ENCODE measurements at places on chromosomes 4 and X.

- no peak for DNase-seq
These were observed 13.7 kb downstream of the ZBTB33 start for GRCh38 chrX:120264341-120264740.

DNA sequence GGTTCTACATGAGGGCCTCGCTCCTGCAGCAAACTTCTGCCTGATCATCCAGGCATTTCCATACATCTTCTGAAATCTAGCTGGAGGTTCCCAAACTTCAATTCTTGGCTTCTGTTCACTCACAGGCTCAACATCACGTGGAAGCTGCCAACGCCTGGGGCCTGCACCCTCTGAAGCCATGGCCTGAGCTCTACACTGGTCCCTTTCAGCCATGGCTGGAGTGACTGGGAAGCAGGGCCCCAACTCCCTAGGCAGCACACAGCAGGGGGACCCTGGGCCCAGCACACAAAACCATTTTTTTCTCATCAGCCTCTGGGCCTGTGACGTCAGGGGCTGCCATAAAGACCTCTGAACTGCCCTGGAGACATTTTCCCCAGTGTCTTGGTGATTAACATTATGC is 542.7 kb downstream of the TLL1 start:
- DNase-seq = no peak

GRCh38 chr4:165464813-165465381 is 86.1 kb downstream of the CPE start:
- peak; percentile 35 for DNase-seq

DNA sequence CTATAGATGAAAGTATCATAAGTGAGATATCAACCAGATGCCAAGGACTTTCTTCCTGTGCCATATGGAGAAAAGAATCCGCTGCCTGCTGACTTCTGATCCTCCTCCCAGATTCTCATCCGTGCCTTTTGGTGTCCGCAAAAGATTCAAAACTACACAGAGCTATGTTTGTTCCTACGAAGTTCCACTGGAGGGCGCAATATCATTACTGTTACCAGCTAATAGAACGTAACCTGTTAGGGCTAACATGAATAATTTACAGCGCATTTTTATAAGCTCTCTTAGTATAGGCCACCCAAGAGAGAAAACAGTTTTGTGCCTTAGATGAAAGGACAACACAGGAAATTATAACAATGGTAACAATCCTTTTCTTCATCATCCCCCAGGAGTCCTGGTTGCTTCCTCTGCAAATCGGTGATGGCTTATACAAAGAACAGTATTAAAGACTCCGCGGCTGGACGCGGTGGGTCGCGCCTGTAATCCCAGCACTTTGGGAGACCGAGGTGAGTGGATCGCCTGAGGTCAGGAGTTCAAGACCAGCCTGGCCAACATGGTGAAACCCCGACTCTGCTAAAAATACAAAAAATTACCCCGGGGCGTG is 22.8 kb upstream of the CENPVL3 start:
- peak; percentile 44 for DNase-seq

DNA sequence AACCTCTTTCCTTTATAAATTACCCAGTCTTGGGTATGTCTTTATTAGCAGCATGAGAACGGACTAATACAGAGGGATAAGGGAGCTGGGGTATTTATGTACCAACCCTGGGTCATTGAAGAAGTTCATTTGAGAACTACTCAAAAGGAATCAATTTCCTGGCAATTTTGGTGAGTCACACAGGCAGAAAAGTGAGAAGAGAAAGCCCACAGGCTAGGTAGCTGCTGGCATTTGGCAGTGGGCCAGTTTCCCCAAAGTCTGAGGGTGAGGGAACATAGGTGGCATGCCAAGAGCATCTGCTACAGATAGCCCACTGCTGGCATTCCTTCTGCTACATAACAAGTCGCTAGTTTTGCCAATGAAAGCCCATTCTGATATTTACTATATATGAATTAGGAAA is 411.2 kb downstream of the MID1IP1 start:
- no peak for DNase-seq

GRCh38 chr4:36178484-36178883 is 65.8 kb downstream of the ARAP2 start:
- DNase-seq = no peak

- DNase-seq = no peak
These were observed 328.6 kb upstream of the F9 start for GRCh38 chrX:139201924-139202323.

DNA sequence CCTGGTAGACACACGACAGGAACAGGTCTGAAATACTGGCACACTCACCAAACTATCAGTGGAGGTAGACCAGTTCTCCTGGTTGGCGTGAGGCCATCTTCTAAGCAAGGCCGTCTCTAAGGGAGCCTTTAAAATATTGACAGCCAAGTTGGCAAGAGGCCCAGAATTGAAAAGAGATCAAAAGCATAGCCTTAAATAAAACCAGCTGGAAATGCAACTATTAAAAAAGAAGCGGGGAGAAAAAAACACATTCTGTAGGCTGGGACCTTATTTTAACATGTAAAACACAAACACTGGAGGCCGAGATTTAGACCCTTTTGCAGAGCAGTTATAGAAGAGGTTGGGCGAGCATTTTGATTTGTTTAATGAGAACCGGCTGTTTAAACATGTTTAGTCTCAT is 233.0 kb upstream of the CLNK start:
- peak; percentile 93 for DNase-seq

DNA sequence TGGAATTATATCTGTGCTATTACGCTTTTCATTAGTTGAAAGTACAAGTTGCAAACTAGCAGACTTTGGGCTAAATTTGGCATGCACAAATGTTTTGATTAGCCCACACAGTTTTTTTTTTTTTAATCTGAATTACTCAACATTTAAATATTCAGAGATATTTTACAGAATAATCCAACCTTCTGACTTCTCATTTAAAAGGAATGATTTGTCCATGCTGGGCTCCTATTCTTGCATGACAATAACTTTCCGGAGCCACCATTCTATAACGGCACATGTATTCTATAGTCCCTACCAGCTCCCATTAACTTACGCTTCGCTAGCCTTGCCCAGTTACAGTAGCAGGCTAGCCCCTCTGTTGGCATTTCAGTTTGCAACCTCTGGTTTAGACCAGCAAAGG is 219.3 kb upstream of the FTHL17 start:
- no peak for DNase-seq

- DNase-seq = no peak
These were observed 1.6 kb upstream of the LRAT start for GRCh38 chr4:154741922-154742850.

- DNase-seq = no peak
These were observed 90.8 kb downstream of the PPP2R2C start for GRCh38 chr4:6381571-6382123.

DNA sequence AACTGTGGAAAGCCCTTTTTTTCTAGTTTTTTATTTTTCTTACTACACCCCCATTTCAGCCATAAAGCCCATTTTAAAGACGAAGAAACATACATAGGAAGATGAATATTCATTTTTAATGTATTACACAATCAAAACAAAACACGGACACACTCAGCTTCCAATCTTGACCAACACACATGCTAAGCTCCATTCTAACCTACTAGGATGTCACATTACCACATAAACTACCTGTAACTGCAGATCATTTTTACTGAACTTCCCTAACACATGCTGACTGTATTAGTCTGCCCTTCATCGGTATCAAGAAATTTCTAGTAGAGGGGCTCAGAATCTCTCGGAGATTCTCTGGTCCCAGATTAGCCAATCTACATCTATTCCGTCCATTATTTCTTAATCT is 1.8 kb downstream of the CCNI start:
- no peak for DNase-seq

GRCh38 chr4:72374159-72374558 is 194.9 kb downstream of the ADAMTS3 start:
- no peak for DNase-seq

DNA sequence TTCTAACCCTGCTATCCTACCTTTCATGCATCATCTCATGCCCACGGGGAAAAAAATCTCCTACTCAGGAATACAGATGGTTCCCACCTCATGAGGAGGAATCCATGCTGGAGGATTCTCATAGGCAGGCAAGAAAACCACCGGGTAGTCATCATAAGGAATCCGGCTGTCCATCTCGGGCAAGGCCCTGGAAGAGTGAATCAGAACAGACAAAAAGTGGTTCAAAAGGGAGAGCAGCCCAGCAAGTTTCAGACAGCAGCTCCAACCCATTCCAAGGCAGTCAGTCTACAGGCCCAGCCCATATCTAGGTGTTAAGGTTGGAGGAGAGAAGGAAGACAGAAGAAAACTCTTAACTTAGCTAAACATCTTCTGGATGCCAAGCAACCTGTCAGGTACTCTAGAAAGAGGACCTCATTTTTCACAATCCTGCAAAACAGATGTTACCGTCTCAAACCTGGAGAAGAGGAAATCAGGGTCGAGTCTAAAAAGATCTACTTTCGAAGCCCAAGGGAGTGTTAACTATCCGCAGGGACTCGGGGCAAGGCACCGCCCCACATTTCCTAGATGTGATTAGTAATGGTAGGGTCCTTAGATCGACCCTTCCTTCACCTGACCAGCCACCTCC is 447 bp downstream of the PDZD11 start:
- no peak for DNase-seq

DNA sequence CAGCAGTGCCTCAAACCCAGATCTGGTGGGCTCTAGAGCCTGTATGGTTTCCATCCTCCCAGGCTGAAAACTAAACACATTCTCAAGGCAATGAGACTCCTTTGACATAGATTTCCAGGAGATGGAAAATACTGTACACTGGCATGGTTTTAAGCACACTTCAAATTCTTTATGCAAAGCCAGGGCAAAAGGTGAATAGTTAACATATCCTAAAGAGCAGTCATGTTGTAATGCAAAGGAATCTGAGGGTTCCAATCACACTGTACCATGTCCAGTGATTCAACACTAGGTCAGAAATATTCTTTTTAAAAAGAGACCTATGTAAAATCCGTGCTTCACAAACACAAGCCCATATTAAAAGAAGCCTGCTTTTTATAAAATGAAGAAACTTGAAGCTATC is 195.3 kb downstream of the QDPR start:
- no peak for DNase-seq

DNA sequence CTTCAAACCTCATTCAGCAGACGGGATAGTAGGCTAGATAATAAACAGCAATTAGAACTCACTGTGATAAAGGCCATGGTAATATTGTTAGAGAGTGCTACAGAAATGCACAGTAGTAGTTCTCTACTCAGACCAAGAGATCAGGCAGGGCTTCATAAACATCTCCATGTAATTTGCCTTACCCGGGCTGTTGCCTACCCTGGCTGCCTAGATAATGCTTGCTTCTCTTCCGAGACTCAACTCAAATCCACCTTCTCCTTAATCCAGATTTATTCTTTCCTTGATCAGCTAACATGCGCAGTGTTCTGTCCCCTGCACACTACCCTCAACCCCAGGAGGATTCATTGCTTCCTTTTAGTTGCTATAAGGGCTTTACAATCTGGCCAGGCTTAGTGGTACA is 21.8 kb downstream of the ANK2 start:
- no peak for DNase-seq

DNA sequence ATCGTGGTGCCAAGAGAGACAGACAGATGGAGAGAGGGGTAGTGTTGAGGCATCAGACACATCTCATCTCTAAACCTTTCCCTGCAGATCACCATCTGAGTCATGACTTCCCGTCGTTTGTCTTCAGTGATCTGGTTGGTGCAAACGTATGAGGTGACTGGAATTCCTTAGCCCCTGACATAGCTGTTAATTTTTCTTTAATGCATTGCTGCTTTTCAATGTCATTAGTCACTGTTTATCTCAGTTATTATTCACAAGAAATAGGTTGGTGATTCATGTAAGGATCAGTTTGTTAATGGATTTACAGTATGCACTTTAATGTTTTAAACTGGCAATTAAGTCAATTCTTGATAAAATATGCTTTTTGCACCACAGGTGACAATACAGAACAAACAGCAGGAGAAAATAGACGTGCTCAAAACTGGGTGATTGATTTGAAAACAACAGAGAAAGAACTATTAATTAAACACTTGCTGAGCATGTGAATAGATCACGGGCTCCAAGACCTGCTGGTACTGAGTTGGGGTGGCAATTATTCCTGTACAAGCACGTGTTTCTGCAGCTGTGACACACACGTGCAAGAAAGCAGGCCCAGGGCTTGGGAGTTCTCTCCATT is 1.3 kb upstream of the TMEM154 start:
- DNase-seq = peak; percentile 59

DNA sequence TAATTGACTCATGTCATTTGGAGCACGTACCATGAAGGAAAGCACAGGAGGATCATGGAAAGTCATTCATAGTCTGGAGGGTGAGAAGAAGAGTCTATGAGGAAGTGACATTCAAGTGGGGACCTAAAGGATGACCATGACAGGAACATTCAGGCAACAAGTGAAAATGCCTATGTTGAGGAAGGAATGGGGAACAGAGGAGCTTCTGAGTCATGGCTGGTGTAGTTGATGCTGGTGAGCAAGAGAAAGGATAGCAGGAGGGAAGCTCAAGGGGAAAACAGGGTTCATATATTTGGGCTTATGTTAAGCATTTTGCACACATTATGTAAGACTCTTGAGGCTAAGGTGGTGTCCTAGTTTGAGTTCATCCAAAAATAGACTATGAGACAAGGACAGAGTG is 318.6 kb downstream of the HNRNPD start:
- no peak for DNase-seq

- no peak for DNase-seq
These were observed 79.3 kb downstream of the CBLL2 start for GRCh38 chrX:22351966-22352365.

DNA sequence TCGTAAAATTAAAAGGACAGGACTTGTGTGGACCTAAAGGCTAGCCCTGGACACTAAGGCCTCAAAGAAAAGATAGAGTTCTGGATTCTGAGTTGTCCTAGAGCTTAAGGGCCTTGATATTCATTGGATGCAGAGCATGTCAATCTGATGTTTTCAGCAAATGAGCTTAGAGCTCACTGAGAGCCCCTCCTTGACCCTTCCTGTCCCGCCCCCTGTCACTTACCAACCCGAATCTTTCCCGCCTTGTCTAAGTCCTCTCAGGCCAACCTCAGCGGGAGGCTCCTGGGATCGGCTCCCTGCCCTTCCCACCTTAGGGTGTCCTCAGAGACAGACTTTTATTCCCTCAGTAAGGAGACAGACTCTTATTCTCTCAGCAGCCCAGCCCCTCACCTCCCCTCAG is at the start of gene CT47C1:
Gene CT47C1 (plus strand): TSS at position 250 of the 400 bp plus-strand sequence. CDS start 233 bp downstream, outside the sequence.
- DNase-seq = no peak

DNA sequence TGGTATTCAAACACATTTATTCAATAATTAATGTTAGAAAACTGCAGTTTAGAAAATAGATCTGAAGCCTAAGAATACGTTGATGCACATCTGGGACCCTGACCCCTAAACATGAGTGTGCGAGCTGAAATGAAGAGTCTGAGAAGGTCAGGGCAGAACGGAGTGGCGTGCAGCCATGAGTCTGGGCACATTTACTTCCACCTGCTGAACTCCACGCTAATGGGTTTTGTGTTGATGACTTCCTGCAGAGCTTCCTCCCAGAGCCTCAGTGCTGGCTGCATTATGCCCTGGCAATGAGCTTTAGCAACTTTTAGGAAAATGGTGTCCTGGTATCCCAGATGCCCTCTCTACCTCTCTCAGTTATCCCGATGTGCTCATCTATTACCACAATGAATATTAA is 53.1 kb downstream of the FAM114A1 start:
- DNase-seq = no peak

GRCh38 chr4:94689155-94689860 is 68.4 kb upstream of the BMPR1B start:
- DNase-seq = no peak
